Dermis blood vessel endothelial cell (primary cell): ENCODE measurements at places on chromosomes 12 and 14.

DNA sequence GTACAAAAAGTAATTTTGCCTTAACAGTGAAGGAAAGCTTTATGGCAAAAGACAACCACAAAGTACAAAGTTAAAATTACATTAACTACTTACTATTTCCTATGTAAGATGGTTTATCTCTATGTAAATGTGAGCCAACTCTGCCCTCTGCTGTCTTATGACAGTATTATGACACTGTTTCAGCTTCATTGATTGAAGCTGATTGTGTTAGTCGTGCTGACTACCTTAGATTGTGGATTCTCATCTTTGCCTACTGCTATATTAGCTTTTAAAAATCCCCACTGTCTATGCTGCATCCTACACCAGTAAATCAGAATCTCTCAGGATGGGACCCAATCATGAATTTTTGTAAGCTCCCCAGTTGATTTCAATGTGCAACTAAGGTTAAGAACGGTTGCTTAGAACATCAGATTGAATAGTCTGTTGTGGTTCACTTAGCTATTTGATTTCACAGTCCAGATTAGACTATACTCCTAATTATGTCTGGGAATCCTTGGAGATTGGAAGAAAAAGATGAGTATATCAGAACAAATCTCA lies 12.2 kb upstream of the SPTB start:
- peak; percentile 78 for DNase-seq

DNA sequence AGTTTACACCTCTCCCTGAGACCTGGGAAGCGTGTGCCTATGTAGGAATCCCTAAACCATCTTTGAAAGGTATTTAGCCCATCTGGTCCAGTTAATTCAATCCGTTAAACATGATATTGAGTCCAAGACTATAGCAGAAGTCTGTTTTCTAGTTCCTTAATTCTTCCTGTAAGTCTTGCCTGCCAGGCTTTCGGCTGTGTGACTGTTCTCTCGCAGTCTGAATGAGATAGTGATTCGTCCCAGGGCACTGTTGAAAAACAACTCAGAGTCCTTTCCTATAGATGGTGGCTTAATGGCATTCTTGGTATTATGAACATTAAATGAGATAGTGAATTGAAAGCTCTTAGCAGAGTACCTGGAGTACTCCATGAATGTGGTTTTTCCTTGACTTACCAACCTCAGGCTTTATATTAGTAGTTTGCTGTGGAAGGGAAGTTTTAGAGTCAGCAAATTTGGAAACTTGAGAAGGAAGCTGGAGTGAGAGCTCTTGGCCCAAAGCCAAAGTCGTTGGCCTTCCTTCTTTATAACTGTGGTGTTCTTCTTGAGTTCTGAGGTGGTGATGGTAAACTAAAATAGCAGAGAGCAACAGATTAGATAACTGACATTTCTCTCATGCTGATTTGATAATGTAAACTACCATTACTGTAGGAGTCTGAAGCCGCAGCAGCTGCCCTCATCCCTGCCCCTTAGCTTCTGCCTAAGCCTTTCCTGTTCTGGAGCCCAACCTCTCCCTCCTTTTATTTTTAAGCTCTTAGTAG lies 76.5 kb downstream of the TGFB3 start:
- DNase-seq = peak; percentile 61

DNA sequence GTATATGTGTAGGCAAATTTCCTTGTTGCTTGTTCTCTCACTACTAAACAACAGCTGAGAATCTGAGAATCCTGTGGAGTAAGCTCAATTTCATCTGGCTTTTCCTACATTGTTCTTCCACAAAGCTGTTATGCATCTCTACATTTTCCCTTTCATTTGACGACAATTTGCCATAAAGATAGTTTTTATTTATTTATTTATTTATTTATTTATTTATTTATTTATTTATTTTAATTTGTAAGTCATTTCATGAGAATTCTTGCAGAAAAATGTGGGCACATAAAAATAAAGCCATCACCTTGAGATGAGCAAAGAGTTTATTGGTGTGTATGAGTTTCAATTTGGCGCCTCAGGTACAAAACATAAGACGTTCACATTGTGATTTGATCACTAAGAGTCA lies 545.9 kb upstream of the SEL1L start:
- DNase-seq = no peak

DNA sequence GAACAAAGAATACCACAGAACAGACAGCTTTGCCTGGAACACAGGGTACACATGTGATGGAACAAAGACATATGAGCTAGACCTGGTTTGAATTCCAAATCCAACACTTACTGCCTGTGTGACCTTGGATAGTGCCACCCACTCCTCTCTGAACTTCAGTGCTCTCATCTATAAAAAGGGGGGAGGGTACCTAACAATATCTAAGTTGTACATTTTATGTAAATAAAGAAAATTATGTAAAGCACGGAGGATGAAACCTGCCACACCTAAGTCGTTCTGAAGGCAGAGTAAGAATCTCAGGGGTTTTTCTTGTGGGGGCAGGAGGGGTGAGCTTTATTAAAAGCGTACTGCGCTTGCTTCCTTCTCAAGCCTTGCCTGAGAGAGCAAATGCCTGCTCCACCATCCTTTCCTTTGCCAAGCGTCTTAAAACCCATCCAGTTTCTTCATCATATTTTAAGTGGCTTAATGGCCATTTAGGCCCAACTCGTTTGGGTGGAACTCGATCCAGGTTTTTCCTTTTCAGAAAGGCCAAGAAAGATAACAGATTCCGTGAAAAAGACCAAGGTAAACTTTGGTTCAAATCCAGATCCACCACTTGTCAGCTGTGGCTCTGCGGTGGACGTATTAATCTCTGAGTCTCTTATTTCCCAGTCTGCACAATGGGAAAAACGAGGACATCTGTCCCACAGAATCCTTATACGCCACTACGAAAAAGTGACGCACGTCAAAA lies 946 bp downstream of the DDX24 start:
- DNase-seq = peak; percentile 64
